Right renal cortex interstitium (tissue), 3 donors: ENCODE measurements at places on chromosomes 4 and X. TPM values are rescaled to one million over a fixed set of nuclear protein-coding genes. Genes with fewer than 3 reads are reported as not detected.

DNA sequence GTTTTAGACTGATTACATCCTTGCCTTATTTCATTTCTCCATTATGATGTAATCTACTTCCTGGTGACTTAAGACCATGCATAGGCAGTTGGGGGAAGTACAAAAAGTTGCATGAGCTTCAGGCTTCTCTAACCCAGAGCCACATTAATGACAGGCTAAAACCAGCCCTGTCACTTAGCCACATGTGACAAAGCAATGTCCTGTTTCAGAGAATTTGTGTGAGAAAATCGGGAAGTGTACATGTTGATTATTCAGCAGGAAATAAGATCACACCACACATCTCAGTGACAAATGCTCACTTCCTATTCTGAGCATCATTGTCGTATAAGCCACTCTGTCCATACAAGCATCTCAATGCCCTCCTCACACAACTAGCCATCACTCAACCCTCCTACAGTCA lies 98.5 kb upstream of the MAGEB16 start:
- no peak for DNase-seq

- no peak for DNase-seq
These were observed 187.8 kb upstream of the MBNL3 start for GRCh38 chrX:132676561-132677186.

DNA sequence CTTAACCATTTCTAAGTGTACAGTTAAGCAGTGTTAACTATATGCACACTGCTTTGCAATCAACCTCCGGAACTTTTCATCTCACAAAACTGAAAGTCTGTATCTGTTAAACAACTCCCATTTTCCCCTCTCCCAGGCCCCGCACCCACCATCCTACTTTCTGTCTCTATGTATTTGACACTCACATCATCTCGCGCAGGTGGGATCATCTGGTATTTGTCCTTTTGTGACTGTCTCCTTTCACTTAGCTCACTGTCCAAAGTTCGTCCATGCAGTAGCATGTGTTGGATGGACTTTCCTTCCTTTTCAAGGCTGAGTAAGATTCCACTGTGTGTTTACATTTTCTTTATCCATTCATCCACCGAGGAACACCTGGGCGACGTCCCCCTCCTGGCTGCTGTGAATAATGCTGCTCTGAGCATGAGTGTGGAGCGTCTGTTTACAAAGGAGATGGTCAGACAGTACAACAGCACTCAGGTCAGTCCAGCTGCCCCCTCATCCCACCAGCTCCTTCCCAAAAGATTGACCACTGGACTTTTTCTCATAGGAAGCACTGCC lies 39.8 kb downstream of the DCTD start:
- no peak for DNase-seq

GRCh38 chr4:115128037-115128436 lies 14.6 kb upstream of the NDST4 start:
- DNase-seq, result no peak

- DNase-seq, result no peak
These were observed 19.1 kb upstream of the MAD2L1 start for GRCh38 chr4:120085705-120086104.

GRCh38 chr4:155822572-155822971 lies 43.5 kb downstream of the ASIC5 start:
- DNase-seq, result no peak

The CHIC1 gene
- polyA plus RNA-seq, result 10.9 TPM

The PAGE4 gene
- polyA plus RNA-seq, result 0.62 TPM

DNA sequence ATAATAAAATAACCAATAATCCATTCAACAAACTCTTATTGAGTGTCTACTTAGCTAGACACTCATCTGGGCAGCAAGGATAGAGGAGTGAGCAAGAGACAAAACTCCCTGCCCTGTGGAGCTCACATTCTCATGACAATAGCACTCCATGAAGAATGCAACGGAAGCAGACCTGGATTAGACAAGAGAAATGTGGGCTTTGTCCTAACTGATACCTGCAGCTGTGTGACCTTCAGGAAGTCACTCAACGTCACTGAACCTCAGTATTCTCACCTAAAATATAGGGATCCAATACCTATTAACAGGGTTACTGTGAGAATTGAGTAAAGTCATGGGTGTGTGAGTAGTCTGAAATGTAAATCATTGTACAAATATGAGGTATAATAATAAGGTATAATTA lies 61.2 kb downstream of the NDNF start:
- no peak for DNase-seq

- DNase-seq, result no peak
These were observed 56.2 kb downstream of the PPA2 start for GRCh38 chr4:105417624-105418023.

The AMOT gene
- polyA plus RNA-seq, result 64.8 TPM

The SLC10A7 gene
- 13.2 TPM for polyA plus RNA-seq

DNA sequence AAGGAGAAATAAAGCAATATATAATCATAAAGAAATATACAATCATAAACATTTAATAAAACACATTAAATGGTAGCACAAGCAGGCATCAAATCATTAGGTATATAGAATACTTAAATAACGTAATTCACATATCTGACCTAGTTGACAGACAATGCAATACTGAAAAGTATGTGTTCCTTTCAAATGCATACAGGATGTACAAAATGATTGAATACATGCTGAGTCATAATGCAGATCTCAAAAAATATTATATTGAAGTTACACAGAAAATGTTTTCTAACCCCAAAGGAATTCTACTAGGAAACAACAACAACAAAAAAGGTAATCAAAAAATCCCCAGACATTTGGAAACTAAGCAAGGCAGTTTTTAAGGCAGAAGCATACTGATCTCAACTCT lies 1072.0 kb upstream of the INTU start:
- DNase-seq, result no peak

The CT47B1 gene
- polyA plus RNA-seq, result not detected

The ARR3 gene
- polyA plus RNA-seq, result 0.43 TPM

DNA sequence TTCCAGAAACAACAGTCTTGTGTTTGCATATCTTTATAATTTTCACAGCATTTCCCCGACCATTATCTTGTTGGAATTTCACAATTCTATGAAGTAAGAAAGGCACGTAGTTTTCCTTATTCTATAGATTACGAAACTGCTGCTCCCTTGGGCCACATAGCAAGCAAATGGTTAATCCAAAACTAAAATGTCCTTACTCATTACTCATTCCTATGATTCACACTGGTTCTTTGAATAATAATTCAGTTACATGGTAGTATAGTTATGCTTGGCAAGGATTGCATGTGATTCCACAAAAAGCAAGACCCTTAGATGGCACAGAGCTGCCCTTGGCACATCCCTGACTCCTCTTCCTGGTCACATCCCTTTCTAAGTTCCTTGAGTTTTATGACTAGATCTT lies 51.2 kb downstream of the OR13H1 start:
- no peak for DNase-seq

The PDGFRA gene
- 170 TPM for polyA plus RNA-seq

GRCh38 chrX:10152086-10152485 lies 4.7 kb upstream of the CLCN4 start:
- DNase-seq, result no peak

- DNase-seq, result no peak
These were observed 100.8 kb upstream of the CXorf66 start for GRCh38 chrX:140065961-140066662.

DNA sequence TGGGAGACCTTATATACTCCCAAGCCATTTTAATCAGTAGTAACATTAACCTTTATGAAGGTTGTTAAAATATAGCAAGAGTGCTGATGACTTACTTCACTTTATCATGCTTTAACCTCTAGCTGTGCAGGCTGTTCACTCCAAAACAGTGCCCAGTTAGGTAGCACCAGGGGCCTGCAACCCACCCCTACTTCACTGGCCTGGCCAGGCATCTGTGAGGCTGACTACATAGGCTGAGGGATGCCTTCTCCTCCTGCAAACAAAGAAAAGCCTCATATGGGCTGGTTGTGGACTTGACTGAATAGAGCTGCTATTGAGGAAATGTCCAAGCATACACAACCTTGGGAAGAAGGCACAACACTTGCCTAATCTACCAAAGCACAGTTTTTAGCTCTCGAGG lies 172.8 kb downstream of the SHROOM3 start:
- DNase-seq, result no peak

DNA sequence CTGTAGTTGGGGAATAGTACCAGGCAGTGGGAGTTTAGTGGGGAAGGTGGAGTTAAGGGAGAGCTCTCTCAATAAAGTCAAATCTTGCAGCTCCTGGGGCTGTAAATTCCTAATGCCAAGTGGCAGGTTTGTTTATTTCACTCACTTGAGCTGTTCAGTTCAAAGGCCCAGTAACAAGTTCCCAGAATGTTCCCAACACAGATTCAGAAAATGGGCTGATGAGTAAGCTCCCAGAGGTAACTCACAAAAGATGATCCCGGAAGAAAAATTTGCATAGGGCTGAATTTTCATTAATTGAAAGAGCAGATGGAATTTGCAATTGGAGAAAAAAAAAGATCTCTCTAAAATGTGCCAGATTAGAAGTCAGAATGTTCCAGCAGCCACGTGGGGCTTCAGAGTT lies 286.2 kb downstream of the EVC2 start:
- no peak for DNase-seq

- no peak for DNase-seq
These were observed 28.1 kb upstream of the ANOS1 start for GRCh38 chrX:8760021-8760420.

- no peak for DNase-seq
These were observed 7.0 kb downstream of the SH3BGRL start for GRCh38 chrX:81208916-81209315.

The HSFX2 gene
- 1.0 TPM for polyA plus RNA-seq

- DNase-seq, result no peak
These were observed 66.4 kb upstream of the OR13H1 start for GRCh38 chrX:131477498-131477897.

- no peak for DNase-seq
These were observed 3.4 kb downstream of the GPR78 start for GRCh38 chr4:8583655-8584025.

- DNase-seq, result no peak
These were observed 29.0 kb downstream of the ENPP6 start for GRCh38 chr4:184188443-184189400.
